ENCODE measurements at places on chromosomes 12 and 14.

DNA sequence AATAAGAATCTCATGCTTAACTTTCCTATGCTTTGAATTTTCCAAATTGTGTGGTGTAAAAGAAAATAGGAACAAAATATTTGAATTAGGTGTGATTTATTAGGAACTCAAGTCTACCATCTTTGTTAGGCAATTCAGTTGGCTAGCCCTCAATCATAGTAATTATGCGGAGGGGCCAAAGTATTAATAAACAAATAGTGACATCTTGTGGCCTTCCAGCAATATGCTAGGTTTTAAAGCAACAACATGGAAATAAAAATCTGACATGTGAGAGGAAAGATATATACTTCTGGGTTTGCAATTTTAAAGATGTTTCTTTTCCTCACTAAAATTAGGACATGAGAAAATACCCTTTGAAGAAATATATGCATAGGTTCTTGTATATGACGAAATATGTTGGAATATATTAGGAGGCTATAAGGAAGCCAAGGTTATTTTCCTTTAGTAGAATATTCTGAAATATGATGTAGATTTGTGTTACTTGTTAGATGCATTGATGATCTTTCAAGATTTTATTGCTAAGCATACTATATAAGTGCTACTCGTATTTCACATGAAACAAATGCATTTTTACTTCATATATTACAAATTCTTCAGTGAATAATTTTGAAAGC is 200.4 kb downstream of the PTPRO start:
- DNase-seq, result no peak

GRCh38 chr14:74945261-74945851 is 10.0 kb downstream of the PGF start:
- no peak for DNase-seq

DNA sequence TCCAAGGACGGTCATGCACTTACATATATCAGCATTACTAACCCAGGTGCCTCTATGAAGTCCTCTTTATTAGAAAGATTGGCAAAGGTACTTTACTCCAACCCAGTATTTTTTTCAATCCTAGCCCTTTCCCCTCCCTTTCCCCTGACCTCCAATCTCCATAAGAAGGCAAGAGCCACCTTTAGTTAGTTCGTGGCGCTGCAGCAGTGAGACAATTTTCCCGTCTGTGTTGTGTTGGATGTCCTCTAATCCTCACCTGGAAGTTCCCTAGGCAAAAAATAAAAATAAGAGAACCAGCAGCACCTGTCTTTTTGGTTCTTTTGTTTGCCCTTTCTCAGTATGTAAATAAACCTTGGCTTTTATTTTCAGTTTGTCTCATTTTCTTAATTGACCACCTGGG is 439.6 kb upstream of the LRFN5 start:
- DNase-seq, result no peak

DNA sequence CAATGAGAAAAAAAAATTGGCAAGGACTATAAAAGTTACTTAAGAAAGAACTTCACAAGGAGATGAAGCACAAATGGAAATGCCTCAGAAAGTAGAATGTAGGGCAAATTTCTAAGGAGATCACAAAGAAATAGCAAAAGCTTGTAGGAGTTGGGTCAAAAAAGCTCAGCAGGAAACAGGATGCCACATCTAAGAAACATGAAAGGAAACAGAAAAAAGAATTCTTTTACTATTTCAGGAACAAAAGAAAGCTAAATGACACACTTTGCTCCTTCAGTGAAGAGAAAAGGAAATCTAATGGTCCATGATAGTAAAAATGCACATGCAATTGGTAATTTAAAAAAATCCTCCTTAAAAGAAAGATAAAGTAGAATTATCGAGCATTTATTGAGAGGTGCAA is 452.1 kb upstream of the GARIN6 start:
- no peak for DNase-seq

GRCh38 chr12:751192-751998 is 984 bp upstream of the WNK1 start:
- peak; percentile 74 for DNase-seq

GRCh38 chr12:16946704-16947103 is 340.7 kb upstream of the LMO3 start:
- no peak for DNase-seq

DNA sequence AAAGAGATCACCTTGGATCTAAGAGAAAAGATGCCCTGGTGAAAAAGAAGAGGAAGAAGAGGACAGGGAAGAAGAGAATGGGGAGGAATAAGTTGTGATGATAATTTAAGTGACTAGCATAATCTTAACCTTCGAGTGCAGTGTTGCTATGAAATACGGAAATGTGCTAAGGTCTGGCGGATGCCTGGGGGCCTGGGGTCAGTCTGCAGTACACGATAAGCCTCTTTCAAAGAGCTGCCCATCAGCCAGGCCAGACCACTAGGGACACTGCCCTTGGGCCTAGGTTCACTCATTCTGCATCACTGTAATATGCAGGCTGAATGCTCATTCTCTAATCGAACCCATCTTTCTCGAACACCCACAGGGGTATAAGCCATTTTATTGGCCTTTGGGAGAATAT is 83.4 kb downstream of the PLEKHG3 start:
- DNase-seq, result no peak

DNA sequence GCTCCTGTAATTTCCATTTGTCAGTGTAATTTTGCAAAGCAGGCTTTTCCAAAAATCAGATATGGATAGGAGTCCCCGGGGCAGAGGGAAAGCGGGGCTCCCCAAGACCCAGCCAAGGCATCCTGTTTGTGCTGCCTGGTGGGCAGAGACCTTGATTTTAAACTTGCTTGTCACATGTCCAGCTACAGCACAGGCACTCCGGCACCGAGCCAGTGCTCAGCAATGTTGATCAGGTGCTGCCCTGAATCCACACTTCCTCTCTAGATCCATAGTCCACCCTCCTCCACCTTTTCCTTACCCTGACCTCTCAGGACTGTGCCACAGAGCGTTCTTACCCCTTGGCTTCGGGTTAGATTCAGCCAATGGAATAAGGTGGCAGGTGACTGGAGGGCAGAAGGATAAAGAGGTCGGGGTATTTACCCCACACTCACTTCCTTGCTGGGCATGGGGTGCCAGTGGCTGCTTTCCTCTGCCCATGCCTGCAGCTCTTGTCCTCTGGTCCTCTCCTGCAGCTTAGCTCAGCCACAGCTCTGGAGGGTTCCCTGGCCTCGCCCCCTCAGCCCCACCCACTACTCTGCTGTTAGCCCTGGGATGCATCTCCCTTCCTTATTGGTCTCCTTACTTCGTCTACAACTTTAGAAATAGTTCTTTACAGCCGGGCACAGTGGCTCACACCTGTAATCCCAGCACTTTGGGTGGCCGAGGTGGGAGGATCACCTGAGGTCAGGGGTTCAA is 80.1 kb downstream of the IRF2BPL start:
- DNase-seq, result no peak

DNA sequence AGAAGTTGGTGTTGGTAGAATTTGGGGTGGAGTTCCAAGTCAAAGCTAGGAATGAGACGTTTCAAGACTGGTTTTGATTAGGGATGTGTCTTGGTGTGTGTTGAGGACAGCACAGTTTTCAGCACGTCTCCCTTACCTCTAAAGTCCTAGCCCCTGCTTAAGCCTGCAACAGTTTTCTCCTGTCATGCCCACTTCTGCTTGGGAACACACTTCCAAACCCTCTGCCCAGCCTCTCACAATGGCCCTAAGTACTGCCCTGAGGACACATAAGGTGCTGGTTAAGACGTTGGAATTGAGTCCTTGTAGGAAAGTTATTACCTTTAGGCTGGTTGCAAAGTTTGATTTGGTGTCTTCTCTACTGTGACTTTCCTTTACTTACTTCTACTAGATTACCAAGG is 710 bp upstream of the BMAL2 start:
- DNase-seq, result no peak

- no peak for DNase-seq
These were observed 20.5 kb upstream of the CORO1C start for GRCh38 chr12:108751821-108752220.

- DNase-seq, result no peak
These were observed 16.3 kb upstream of the NAV3 start for GRCh38 chr12:77814386-77814785.

GRCh38 chr14:70663707-70664179 is 22.0 kb downstream of the TTC9 start:
- DNase-seq, result no peak

DNA sequence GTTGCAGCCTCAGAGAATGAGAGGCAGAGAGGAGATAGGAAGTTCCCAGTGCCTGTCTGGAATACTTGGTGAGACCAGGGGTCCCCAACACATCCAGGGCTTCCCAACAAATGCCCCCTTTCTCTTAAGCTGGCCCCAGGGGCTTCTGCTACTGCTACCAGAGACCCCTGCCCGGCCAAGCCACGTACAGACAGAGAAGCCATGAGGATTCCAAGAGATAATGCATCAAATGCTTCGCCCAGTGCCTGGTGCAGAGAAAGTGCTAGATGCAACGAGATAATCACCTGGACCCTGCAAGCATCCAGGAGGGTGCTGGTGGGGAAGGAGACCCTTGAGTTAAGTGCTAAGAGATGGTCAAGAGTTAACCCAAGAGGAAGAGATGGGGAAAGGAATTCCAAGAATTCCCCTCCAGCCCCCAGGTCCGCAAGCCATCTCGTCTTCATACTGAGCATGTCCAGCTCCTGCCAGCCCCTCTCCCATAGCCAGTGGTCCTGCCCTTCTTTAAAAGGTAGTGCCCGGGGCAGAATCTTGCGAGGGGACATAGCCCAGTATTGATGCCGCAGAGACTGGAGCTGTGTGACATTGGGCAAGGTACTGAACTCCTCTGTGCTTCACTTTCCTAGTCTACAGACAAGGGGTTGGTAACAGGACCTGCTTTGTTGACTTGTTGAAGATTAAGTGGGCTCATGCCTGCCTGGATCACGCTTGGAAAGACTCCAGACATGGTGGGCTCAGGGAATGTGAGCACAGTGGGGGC is 103.3 kb downstream of the CALM1 start:
- no peak for DNase-seq

DNA sequence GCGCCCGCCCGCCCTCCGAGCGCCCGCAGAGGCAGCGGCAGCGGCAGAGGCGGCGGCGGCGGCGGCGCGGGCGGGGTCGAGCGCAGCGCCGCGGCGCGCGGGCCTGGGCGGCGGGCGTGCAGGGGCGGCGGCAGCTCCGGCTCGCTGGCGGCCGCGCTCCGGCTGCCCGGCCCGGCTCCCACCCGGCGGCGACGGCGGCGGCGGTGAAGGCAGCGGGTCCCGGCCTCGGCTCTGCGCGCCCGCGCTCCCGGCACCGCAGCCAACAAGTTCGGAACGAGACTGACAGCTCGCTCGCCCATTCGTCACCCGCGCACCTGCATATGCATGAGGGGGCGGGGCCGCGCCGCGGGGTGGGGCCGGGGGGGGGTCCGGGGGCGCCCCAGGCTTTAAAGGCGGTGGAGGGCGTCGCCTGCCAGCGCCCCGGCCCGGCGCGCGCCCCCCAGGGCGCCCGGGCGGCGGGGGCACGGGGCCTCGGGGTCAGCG is at the start of gene JAG2:
Gene JAG2, minus strand, starts transcription at position 281 of the 483 bp plus-strand sequence. CDS start 356 bp downstream, outside the sequence.
- DNase-seq, result peak; percentile 38

GRCh38 chr12:116766746-116767145 is 28.6 kb downstream of the RNFT2 start:
- DNase-seq, result no peak

DNA sequence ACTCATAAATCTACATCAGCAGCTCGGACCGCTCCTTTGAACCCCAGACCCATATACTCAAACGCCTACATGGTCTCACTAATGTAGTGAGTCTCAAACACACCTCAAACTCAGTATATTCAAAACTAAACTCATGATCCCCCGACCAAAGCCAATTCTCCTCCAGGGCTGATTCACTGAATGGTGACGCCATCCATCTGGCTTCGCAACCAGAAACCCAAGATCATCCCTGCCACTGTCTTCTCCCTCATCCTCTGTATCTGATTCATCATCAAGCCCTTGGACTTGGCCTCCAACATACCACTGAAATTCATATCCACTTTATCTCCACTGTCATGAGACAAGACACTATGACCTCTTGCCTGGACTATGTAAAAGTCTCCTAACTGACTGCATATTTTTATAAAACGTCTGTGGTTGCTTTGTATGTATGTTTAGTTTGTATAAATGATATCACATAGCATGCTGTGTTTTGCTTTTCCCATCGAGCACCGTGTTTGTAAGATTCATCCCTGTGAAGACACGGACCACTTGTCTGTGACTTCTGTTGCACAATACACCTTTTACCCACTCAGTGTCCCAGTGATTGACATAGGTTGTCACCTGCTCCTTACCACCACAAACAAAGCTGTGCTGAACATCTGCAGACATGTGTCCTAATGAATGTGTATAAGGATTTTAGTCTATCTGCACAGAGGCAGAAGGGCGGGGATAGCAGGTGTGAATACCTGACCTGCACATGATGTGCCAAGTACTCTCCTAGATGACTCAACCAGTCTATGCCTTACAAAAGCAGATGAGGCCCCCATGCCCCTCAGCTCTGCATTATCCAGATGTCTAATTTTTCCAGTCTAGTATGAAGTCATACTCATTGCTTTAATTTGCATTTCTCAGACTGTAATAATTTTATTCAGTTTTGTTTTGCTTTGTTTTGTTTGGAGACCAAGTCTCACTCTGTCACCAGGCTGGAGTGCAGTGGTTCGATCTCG is 76.9 kb downstream of the VWF start:
- no peak for DNase-seq

GRCh38 chr12:130710733-130711080 is 5.4 kb downstream of the RIMBP2 start:
- DNase-seq, result no peak

- DNase-seq, result peak; percentile 70
These were observed 199.5 kb upstream of the DCN start for GRCh38 chr12:91382081-91382543.

- DNase-seq, result no peak
These were observed 4.8 kb downstream of the CDKN1B start for GRCh38 chr12:12721814-12722434.

GRCh38 chr12:113464852-113465719 is 6.6 kb downstream of the LHX5 start:
- no peak for DNase-seq
